ENCODE measurements at places on chromosomes 5 and 9.

- DNase-seq: peak; percentile 68
These were observed 441.6 kb upstream of the BRINP1 start for GRCh38 chr9:119810645-119811429.

DNA sequence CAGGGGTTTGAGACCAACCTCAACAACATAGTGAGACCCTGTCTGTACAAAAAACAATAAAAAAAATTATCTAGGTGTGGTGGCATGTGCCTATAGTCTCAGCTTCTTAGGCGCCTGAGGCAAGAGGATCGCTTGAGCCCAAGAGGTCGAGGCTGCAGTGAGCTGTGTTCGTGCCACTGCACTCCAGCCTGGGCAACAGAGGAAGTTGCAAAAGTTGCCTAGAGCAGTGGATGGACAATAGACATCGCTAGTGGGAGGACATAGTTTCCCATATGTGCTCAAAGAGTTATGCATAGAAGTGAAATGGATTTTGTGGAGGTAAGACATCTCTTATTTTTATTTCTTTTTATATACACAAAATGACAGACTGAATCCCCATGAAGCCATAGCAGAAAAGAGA, 19.0 kb downstream of the HNRNPK start:
- no peak for DNase-seq

DNA sequence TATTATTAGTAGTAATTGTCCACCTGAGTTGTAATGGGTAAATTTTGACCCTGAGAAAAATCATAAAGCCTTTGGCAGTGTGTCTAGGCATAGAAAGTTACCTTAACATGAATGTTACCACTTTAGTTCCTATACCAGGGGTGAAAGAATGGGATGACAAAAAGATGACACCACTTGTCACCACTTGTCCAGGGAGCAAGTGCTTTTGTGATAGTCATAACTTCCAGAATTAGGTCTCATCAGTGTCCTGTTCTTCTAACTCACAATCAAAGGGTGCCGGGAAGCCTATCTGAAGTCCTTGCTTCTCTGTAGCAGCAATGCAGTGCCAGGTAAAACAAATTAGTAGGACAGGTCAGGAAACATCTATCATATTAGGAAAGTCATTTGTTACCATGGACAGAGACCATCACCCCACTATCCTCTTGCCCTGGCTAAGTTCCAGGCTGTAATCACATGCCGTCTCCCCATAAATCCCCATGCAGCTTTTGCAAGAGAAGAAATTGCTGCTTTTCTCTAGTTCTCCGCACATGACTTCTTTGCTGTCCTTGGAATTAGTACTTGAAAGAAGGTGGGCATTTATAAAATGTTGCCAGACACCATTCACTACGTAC, 156.5 kb upstream of the SGCD start:
- no peak for DNase-seq

GRCh38 chr5:84589926-84590325, 205.2 kb upstream of the EDIL3 start:
- no peak for DNase-seq

GRCh38 chr9:106038266-106039001, 344.1 kb downstream of the TMEM38B start:
- no peak for DNase-seq

- peak; percentile 47 for DNase-seq
These were observed 48.0 kb downstream of the IPO11 start for GRCh38 chr5:62460578-62460983.

DNA sequence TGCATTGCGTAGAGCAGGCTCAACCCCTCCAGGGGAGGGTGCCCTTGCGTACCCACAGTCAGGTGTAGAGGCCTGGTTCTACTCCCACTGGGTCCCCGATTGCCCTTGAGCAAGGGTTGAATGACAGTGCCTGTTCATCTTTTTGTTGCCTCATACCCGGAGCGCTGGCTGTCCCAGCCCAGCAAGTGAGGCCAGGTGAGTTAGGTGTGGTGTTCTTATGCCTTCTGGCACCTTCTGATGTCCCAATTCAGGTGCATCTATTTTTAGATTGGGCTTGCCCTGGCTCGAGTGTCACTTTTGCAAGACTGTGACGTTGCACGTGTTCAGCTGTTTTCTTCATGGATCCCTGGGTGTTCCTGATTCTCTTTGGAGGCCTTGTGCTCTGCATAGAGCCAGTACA, 257.8 kb downstream of the GOLPH3 start:
- DNase-seq: no peak

- no peak for DNase-seq
These were observed 626.9 kb upstream of the PTGER4 start for GRCh38 chr5:40052808-40053207.

GRCh38 chr5:86971034-86971571, 296.6 kb upstream of the RASA1 start:
- no peak for DNase-seq

GRCh38 chr9:119298076-119298853, 71.0 kb downstream of the BRINP1 start:
- DNase-seq: no peak

- no peak for DNase-seq
These were observed 552.0 kb upstream of the CLINT1 start for GRCh38 chr5:158410976-158411375.

DNA sequence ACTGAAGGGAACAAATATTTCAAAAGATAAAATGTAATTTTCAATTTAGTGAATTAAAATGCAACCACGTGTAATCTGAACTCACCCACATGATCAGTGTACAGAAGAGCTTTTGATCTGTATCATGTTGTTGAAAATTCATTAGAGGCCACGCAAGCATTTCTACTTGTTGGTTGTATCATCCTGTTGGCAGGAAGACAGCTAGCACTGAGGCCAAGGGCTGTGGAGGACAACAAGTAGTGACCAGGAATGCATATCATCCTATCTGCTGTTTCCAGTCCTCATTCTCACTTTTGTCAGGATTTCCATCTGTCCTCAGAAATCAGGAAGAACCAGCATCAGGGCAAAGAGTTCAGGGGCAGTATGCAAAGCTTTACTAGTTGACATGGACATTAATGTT, 29.9 kb upstream of the CKS2 start:
- no peak for DNase-seq

Data from umbilical cord (tissue), 2 donors.